ENCODE measurements at places on chromosomes 12 and 14. TPM values are rescaled to one million over a fixed set of nuclear protein-coding genes. Genes with fewer than 3 reads are reported as not detected.

DNA sequence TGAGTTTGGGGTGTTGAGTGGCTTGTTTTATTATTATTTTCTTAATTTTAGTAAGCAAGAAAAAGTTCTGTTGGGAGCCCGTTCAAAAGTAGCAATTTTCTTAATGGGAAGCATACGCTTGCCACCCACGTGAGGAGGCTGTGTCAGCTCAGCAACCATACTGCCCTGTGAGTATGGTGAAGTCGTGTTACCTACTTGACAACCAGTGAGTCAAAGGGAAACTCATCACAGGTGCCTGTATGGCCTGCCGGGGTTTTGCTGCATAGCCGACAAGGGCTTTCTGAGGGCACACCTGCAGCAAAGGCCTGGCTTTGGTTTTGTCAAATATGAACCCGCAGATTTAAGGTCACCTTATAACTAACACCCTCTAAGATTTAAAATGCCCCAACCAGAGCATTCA is 31.1 kb downstream of the PITPNM2 start:
- no peak overlapping the region for H3K4me3 ChIP-seq
- no peaks in the 10 kb centered on the region for H3K27me3 ChIP-seq
- peaks cover 50% of the 10 kb centered on the region for H3K4me1 ChIP-seq
- H3K36me3 ChIP-seq: no peaks in the 10 kb centered on the region
- peak; percentile 73 for DNase-seq
- H3K27ac ChIP-seq: peak overlapping the region; percentile 76

DNA sequence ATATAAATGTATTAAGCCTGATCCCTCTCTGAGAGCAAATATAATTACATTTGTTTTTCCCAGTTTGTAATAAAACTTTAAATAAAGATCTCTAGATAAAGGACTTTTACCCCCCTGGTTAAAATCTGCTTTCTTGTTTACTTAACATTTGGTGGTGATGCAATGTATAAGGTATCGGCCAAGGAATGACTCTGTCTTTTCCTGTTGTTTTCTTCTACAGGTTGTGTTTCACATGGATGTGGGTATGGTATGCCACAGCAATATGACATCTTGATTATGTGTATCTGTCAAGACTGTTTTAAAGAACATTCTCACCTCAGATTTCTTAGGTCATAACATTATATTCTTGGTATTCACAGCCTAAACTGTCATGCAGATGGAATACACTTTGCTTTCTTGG is 210.6 kb upstream of the NOVA1 start:
- no peak overlapping the region for H3K27ac ChIP-seq
- H3K4me3 ChIP-seq: no peak overlapping the region
- H3K27me3 ChIP-seq: no peaks in the 10 kb centered on the region
- no peaks in the 10 kb centered on the region for H3K36me3 ChIP-seq

- H3K4me1 ChIP-seq: no peaks in the 10 kb centered on the region
- H3K27me3 ChIP-seq: peaks cover 3% of the 10 kb centered on the region
- no peak overlapping the region for H3K4me3 ChIP-seq
- no peak for DNase-seq
Observed at GRCh38 chr12:132248453-132249167, 80.8 kb downstream of the GALNT9 start.

CIROP gene
- not detected for total RNA-seq

GPRC5D gene
- total RNA-seq: 0.92 TPM

DNA sequence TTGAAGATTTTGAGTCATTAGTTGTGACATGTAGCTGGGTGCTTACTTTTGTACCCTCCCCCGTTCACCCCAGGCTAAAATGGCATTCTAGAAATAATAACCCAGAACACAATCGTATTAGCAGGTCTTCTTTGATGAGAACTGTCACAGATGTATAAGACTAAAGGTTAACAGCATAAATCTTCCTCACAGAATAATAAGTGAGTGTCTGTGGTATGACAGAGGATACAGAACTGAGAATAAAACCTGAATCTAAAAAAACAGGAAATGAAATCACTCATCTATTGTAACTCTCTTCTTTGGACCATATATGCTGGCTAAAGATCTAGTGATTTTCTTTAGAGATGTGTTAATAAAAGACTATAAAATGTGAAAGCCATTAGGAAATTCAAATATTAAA is 746.6 kb downstream of the LRFN5 start:
- no peak overlapping the region for H3K4me3 ChIP-seq
- H3K27me3 ChIP-seq: no peaks in the 10 kb centered on the region
- DNase-seq: peak; percentile 12
- no peaks in the 10 kb centered on the region for H3K36me3 ChIP-seq
- H3K27ac ChIP-seq: no peak overlapping the region

DNA sequence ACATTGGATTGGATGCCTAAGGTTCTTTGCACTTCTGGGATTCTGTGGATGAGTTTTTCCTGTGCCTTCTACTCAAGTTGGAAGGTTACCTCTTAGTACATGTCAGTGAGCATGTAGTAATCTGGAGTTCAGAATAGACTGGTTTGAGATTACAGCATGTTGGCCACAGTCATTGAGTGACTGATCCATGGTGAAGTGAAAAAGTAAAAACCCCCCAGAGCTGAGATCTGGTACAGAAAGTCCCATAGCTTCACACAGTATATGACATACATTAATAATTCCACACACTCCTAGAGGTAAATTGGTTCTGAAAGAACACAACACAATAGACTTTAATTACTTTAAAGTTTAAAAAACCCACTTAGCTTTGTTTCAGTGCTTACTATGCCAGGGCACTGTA is 11.9 kb upstream of the CCND2 start:
- peaks cover 5% of the 10 kb centered on the region for H3K4me1 ChIP-seq
- no peak overlapping the region for H3K27ac ChIP-seq
- no peak overlapping the region for H3K4me3 ChIP-seq

CPNE6 gene
- not detected for total RNA-seq

SLC6A12 gene
- total RNA-seq: not detected
